ENCODE measurements at places on chromosomes 16 and 17. TPM values are rescaled to one million over a fixed set of nuclear protein-coding genes. Genes with fewer than 3 reads are reported as not detected.

The SEPTIN12 gene
- total RNA-seq, result 11.5 TPM

The TOX3 gene
- 8.5 TPM for total RNA-seq

DNA sequence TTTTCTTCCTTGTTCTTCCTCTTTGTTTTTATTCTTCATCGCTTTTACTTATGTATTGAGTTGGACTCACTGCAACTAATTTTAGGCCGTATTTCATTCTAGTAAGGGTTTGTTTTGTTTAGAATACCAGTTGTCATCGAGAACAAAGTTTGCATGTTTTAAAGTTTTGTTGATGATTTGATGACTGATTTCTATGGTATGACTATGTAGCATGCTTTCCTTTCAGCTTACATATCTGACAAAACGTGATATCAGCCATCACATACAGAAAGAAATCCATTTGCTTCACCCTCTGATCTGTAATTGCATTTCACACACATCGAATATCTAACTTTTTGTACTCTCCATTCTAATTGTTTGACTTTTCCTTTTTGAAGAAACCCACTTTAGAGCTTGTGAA is 4.0 kb downstream of the PRKCA start:
- H3K27me3 ChIP-seq, result peaks cover 8% of the 10 kb centered on the region
- no peak for DNase-seq
- peaks cover 3% of the 10 kb centered on the region for H3K36me3 ChIP-seq
- no peak overlapping the region for H3K27ac ChIP-seq

GRCh38 chr17:50180111-50180510 is 14.3 kb downstream of the SGCA start:
- no peak overlapping the region for H3K4me3 ChIP-seq
- H3K36me3 ChIP-seq, result no peaks in the 10 kb centered on the region
- peaks cover 14% of the 10 kb centered on the region for H3K4me1 ChIP-seq
- no peak overlapping the region for H3K27ac ChIP-seq

The KRTAP3-2 gene
- total RNA-seq, result not detected

- no peak overlapping the region for H3K27ac ChIP-seq
- DNase-seq, result peak; percentile 1
- no peaks in the 10 kb centered on the region for H3K4me1 ChIP-seq
- H3K27me3 ChIP-seq, result peaks cover 3% of the 10 kb centered on the region
- no peak overlapping the region for H3K4me3 ChIP-seq
Observed at GRCh38 chr16:85425074-85425662, 188.0 kb upstream of the GSE1 start.

The CBFA2T3 gene
- 1.6 TPM for total RNA-seq

DNA sequence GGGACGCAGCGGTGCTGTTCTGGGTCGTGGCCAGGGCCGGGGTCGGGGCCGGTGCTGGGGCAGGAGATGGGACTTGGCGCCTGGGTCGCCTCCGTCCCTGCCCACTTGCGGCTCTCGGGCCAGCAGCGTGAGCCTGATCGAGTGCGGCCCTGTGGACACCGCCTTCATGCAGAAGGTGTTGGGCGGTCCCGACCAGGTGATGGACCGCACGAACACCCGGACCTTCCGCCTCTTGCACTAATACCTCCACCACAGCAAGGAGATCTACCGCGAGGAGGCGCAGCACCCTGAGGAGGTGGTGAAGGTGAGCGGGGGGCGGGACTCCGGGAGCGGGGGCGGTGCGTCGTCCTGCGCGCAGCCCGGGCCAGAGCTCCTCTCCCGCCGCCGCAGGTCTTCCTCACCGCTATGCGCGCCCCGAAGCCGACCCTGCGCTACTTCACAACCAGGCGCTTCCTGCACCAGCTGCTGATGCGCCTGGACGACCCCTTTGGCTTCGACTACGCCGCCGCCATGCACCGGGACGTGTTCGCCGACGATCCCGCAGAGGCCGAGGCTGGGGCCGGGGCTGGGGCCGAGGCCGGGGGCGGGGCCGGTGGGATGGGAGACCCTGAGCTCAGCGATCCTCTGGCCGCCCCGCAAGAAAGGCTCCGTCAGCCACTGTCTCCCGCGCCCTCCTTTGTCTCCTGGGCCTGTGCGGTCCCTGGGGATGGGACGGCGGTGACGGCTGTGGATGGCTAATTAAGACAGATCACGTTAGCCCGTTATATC is 4.5 kb upstream of the HSD17B1 start:
- no peak overlapping the region for H3K27ac ChIP-seq
- H3K36me3 ChIP-seq, result no peaks in the 10 kb centered on the region
- peaks cover 7% of the 10 kb centered on the region for H3K4me1 ChIP-seq
- no peak overlapping the region for H3K4me3 ChIP-seq

DNA sequence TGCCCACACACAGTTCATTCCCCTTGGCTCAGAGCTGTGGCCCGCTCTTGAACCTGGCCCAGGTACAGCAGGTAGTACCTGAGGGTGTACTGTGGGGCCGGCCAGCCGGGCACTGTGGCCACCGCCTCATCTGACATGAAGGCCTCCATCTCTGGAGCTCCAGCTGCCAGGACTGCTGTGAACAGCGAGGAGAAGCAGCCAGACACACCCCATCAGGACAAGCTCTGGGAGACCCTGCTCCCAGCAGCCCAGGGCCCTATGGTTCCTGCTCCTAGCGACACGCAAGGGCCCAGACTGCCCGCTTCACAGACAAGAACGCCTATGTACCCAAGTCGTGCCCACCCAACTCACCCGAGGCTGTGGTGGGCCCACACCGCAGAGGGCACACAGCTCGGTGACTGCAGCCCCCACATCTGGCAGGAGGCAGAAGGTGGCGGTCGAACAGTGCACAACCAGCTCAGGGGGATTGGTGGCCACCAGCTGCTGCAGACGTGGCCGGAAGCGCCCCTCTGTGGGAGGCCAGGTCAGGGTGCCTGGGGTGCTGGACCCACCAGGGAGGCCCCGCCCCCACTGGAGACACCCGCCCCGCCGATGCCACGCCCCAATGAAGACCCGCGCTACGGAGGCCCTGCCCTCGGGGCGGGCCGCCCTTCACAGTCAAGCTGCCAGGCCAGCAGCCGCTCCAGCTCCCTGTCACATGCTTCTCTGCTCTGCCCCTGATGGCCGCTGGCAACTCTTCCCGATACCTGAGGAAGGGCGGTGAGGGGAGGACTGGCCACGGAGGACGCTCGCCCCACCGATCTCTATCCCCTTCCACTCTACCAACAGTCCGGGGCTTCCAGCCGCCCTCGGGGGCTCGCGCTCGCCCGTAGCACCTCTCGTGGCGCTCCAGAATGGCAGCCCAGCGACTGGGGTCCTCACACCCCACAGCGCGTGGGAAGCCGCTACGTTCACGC is 1.1 kb upstream of the STUB1 start:
- H3K27ac ChIP-seq, result no peak overlapping the region
- peaks cover 20% of the 10 kb centered on the region for H3K27me3 ChIP-seq
- DNase-seq, result peak; percentile 57
- peaks cover 5% of the 10 kb centered on the region for H3K36me3 ChIP-seq
- H3K4me3 ChIP-seq, result peak overlapping the region; percentile 84

GRCh38 chr17:1455291-1455796 is 688 bp downstream of the CRK start:
- H3K4me3 ChIP-seq, result peak overlapping the region; percentile 95
- peak; percentile 68 for DNase-seq
- peak overlapping the region; percentile 91 for H3K27ac ChIP-seq
- H3K27me3 ChIP-seq, result peaks cover 23% of the 10 kb centered on the region
- H3K36me3 ChIP-seq, result peaks cover 14% of the 10 kb centered on the region
- peaks cover 38% of the 10 kb centered on the region for H3K4me1 ChIP-seq

DNA sequence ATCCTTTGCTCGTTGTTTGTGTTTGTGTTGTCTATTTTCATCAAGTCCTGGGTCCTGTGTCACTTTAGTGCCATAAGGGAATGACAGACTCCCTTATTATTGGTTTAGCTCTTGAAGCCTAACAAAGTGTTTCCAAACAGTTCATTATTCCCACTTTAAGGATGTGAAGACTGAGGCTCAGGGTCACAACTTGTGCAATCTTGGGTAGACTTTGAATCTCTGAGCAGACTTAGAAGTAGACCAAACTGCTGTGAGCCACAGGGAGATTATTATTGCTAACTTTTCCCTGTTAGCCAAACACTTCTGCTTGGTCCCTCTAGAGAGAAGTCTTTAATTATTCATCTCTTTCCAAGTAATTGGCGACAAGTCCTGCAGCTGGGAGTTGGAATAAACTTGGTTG is 31.8 kb downstream of the PRKCB start:
- peaks cover 3% of the 10 kb centered on the region for H3K36me3 ChIP-seq
- no peak overlapping the region for H3K27ac ChIP-seq
- no peak overlapping the region for H3K4me3 ChIP-seq
- peaks cover 20% of the 10 kb centered on the region for H3K4me1 ChIP-seq
- H3K27me3 ChIP-seq, result peaks cover 8% of the 10 kb centered on the region
- no peak for DNase-seq

DNA sequence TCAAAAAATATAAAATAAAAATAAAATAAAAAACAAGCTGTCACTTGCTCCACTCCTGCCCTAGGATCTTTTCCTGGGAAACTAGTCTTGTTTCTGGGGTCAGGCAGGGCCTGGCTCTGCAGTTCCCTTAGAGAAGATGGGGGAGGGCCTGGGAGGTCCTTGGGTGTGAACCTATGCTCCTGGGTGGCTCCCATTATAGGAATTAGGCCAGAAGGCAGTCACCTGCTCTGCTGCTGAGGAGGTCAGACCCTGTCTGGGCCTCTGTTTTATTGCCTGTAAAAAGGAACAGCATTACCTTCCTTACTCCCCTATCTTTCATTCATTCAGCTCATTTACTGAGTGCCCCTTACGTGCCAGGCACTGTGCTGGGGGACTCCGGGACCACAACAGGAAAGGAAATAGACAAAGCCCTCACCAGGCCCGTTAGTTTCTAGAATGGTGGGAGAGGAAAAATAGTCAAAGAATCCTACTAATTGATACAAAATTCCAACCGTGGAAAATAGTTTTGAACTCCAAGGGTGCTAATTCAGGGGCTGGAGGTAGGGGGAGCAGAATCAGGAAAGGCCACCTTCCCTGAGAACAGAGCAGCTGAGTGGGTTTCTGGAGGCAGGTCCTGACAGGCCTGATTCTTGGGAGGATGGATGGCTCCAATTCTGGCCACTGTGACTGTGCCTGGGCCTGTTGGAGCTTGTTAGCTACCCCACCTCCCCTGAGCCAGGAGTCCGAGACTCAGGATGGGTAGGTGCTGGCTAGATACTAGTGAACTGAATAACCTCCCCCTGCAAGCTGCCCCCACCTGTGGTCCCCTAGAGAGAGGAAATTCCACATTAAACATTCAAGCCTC is 1.3 kb upstream of the SLC46A1 start:
- H3K27me3 ChIP-seq, result peaks cover 9% of the 10 kb centered on the region
- H3K4me3 ChIP-seq, result no peak overlapping the region
- peaks cover 30% of the 10 kb centered on the region for H3K4me1 ChIP-seq
- H3K36me3 ChIP-seq, result no peaks in the 10 kb centered on the region
- DNase-seq, result no peak
- no peak overlapping the region for H3K27ac ChIP-seq

DNA sequence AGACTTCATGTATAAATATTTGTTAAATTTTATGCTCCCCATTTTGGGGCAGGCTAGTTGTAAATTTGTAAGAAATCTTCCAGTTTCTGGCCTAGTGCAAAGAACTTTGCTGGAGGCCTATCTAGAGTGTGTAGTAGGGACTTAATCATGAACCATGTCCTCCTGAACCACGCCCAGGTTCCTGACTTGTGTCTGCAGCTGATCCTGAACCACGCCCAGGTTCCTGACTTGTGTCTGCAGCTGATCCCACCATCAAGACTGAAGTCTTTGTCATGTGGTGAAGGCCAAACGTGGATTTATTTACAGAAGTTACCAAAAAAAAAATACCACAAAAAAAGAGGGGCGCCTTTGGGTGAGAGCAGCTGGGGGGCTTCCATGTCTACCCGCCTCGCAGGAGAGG is 33.1 kb downstream of the LMF1 start:
- no peaks in the 10 kb centered on the region for H3K4me1 ChIP-seq
- no peak for DNase-seq
- no peak overlapping the region for H3K4me3 ChIP-seq
- no peak overlapping the region for H3K27ac ChIP-seq

The NFAT5 gene
- total RNA-seq, result 48.8 TPM

- DNase-seq, result no peak
- H3K27ac ChIP-seq, result no peak overlapping the region
- no peak overlapping the region for H3K4me3 ChIP-seq
- H3K27me3 ChIP-seq, result peaks cover 7% of the 10 kb centered on the region
- H3K36me3 ChIP-seq, result no peaks in the 10 kb centered on the region
Observed at GRCh38 chr17:73118139-73118538, 25.7 kb upstream of the SLC39A11 start.

- peaks cover 26% of the 10 kb centered on the region for H3K4me1 ChIP-seq
- H3K27me3 ChIP-seq, result no peaks in the 10 kb centered on the region
- H3K36me3 ChIP-seq, result no peaks in the 10 kb centered on the region
- peak; percentile 41 for DNase-seq
- peak overlapping the region; percentile 93 for H3K27ac ChIP-seq
Observed at GRCh38 chr17:75457047-75457654, 716 bp downstream of the TMEM94 start.

DNA sequence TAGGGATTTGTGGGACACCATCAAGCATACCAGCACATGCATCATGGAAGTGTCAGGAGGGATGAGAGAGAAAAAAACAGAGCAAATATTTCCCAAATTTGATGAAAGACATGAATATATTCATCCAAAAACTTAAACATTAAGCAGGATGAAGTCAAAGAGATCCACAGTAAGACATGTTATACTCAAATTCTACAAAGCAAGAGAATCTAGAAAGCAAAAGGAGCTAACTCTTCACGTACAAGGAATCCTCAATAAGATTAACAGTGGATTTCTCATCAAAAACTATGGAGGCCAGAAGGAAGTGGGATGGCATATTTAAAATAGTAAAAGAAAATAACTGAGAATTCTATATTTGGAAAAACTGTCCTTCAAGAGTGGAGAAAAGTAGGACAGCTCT is 374.8 kb downstream of the ZFHX3 start:
- H3K27me3 ChIP-seq, result peaks cover 1% of the 10 kb centered on the region
- H3K4me3 ChIP-seq, result no peak overlapping the region
- no peaks in the 10 kb centered on the region for H3K4me1 ChIP-seq
- no peak overlapping the region for H3K27ac ChIP-seq
- DNase-seq, result no peak
- H3K36me3 ChIP-seq, result no peaks in the 10 kb centered on the region

The RUNDC3A gene
- total RNA-seq, result 0.82 TPM

DNA sequence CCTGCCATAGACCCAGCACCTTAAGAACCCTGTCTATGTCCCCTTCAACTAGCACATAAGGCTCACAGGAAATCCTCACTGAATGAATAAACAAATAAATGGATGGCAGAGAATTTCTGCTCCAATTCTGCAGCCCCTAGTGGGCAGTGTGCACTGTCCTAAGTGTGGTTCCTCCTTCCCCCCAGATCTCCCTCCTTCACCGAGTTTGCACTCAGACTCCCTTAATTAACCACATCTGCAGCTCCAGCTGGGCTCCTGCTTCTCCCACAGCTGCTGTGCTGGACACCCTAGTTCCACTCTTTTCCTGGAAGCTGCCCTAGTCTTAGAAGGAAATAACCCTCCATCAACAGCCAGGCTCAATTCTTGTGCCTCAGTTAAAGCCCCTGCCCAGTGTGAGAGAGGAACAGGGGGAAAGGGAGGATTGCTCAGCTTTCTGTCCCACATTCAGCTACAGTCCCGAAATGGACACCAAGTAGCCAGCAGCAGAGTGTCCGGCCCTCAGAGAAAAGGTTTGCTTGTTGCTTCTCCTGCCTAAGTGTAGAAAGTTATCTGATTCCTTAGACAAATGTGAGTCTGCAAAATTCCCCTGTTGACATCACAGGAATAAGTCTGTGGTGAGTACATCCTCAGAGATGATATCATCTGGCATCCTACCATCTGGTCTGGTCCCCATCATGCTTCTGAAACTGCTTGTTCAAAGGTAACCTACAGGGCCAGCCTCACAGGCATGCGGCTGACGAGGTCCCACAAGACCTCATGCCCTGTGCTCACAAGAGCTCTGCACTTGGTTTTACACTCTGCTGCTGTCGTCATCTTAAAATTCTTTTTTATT is 12.3 kb downstream of the LRRC3C start:
- DNase-seq, result no peak
- H3K36me3 ChIP-seq, result peaks cover 4% of the 10 kb centered on the region
- peaks cover 3% of the 10 kb centered on the region for H3K27me3 ChIP-seq
- H3K4me1 ChIP-seq, result peaks cover 12% of the 10 kb centered on the region
- H3K27ac ChIP-seq, result no peak overlapping the region

All from endothelial cell (in vitro differentiated cells).